Fibroblast of the aortic adventitia (primary cell): ENCODE measurements at places on chromosomes 6 and 20.
A peak's percentile ranks its signal among the peaks of the same experiment; 100 is the strongest.

DNA sequence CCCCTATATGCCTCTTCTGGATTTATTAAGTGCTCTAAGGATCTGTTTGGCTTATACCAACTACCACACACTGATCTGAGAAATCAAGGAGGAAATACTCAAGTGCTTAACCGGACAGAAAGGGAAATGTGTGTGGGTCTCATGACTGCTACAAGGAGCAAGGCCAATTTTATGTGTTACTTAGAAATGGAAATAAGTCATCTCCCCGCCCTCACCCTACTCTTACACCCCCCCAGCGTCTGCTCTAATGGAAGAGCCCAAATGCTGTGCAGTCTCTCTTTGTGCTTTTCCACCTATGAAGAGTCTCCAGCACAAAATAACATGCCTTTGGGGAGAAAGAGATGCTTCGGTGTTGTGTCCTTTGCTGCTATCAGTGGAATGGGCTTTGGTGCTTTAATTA, 428.8 kb upstream of the ARID1B start:
- no peak for DNase-seq

- DNase-seq: no peak
These were observed 55.7 kb downstream of the NCOA7 start for GRCh38 chr6:125846292-125847024.

GRCh38 chr6:134690048-134690447, 259.9 kb downstream of the ALDH8A1 start:
- no peak for DNase-seq

- no peak for DNase-seq
These were observed 594.9 kb downstream of the CDH26 start for GRCh38 chr20:60553095-60553494.

GRCh38 chr20:48051794-48052474, 266.7 kb upstream of the SULF2 start:
- peak; percentile 71 for DNase-seq

DNA sequence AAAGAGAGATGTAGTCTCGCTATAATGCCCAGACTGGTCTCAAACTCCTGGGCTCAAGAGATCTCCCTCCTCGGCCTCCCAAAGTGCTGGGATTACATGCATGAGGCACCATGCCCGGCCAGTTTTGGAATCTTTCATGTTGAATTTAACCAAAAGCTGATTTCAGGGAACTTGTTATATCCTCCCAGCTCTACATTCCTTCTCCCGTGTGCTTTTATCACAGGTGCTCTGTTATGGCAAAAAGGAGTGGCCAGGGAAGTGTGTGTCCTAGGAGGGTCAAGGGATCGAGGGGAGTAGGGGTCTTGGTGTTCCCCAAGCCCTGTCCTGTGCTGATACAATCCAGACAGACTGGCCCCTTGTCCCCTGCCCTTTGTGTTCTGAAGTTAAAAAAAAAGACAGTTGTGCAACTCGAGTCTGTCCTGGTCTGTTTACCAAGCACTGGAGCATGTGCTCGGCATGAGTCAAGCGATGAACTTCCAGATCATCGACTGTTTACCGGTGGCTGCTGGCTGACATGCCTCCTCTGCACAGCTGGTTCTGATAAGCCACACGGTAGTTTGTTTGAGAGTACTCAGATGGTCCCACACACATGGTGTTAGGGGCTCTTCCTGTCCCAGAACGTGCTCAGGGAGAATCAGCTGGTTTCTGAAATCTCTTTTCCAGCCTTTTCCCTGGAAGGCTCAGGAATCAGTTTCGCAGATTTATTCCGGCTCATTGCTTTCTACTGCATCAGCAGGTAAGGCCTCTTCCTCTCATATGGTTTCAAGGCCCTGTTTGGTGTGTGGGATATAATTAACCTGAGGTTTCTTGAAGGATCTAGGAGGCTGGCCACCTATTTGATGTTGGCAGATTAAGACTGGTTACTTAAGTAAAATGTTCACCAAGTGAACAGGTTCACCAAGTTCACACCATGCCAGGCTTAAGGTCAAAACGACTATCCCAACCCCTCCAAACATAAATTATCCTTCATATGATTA, 52.6 kb upstream of the NAA20 start:
- peak; percentile 88 for DNase-seq

DNA sequence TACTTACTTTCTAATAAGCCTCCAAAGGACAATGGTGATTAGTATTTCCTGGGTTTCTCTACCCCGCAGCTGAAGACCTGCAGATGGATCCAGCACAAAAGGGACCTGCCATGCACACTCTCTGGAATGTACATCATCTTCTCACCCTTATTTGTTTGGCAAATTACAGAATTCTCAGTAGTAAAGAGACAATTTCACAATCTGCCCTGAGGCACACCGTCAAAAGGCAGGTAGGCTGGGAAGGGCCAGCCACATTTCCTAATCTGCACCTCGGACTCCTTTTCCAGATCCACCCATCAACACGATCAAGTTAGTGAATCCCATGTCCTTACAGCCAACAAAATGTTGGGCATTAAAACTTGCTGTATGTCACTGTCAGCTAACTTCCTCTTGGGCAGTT, 4.9 kb downstream of the OVOL2 start:
- DNase-seq: no peak

- DNase-seq: no peak
These were observed 488.8 kb downstream of the TENT5A start for GRCh38 chr6:81263531-81264168.

DNA sequence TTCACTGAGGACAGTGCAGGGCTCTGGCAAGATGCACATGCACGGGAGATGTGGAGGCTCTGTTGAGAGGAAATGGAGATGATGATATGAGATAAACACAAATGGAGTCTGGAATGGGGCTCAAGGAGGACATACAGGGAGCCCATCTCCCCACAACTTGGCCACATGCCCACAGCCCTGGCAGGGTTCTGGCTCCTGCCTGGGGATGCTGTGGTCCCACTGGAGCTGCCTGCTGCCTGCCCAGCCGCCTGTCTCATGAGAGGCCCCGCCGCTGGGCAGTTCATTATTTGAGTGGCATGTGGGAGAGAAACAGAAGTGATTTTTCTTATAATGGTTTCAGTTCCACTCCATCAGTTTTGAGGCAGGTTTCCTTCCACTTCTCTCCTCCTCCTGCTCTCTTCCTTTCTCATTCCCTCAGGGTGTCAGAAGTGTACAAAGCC, 133.6 kb upstream of the TRAF3IP2 start:
- DNase-seq: no peak

DNA sequence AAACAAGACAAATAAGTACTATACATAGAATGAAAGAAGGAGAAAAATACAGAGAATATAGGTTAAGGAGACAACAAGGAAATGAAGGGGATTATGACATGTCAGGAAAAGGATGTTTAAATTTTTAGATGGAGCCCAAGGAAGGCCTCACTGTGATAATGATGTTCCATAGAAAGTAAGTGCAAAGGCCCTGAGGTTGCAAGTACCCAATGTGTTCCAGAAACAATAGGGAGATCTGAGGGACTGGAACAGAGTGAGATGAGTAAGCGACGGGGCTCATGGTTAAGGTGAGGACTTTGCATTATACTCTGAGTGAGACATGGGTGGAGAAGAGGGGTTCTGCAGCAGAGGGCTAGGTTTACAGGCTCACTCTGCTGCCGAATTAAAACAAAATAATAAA, 122.8 kb upstream of the BCLAF1 start:
- DNase-seq: no peak
